ENCODE measurements at places on chromosomes 7 and 10.

- DNase-seq = no peak
Measured at GRCh38 chr10:96645191-96645721, 58.4 kb upstream of the TM9SF3 start.

DNA sequence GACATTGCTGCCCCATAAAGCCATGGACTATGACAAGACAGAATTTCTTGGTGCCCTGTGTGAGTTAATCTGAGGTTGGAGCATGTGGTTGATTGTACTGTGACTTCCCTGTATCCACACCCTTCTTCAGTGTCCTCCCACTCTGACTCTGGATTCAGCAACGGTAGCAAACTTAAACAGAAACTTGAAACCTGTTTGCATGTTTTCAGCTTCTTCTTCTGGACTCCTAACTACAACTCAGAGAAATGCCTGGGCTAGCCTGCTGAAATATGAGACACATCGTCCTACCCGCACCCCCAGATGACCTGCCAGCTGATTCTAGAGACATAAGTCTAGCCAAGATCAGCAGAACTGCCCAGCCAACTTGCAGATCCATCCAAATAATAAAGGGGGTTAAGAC lies 78.4 kb downstream of the IPMK start:
- DNase-seq = no peak

DNA sequence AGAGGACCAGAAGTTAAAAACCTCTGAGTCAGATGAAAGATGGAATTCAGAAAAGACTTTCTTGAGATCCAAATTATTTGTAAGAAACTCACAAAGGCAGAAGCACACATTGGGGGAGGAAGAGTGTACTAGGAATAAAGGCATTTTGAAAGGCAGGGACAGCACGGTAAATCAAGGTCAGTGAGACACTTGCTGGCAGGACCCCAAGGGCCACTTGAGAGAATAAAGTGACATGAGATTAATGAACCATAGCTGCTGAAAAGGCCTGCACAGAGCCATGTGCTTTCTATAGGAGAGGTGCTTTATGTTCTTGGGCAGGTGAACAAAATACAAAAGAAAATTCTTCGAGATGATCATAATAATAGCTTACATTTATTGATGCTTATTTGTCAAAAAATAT lies 929.9 kb upstream of the MBL2 start:
- DNase-seq = no peak

DNA sequence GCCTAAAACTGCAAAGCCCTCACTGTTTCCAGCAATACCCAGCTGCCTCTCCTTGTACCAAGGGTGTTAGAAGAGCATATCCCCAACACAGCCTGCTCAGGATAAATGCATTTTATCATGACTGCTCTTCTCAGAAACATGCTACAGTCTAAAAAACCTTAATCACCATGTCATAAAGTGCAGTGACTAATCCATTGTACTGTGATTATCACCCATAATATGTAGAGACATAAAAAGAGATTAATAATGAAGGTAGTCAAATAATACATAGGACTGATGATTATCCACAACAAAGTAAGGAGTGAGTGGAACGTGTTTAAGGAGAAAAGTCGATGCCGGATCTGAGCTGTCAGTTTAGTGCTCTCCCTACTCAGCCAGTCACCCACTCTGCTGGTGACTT lies 12.2 kb upstream of the WDR11 start:
- DNase-seq = no peak

DNA sequence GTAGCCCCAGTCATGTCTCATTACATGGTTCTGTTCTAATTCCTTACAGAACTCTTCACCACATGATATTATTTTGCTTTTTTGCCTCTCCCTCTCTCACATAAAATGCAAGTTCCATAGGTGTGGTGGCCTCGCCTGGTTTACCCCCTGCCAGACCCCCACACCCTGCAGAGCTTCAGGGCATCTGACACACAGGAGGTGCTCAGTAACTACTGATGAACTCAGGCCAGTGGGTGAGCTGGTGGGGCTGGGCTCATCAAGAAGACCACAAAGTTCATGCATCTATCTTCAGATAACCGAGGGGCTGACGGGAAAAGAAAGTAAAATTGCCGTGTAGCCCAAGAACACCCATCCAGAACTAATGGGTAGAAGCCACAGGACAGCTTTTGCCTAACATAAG lies 253.1 kb downstream of the GRID1 start:
- DNase-seq = no peak

DNA sequence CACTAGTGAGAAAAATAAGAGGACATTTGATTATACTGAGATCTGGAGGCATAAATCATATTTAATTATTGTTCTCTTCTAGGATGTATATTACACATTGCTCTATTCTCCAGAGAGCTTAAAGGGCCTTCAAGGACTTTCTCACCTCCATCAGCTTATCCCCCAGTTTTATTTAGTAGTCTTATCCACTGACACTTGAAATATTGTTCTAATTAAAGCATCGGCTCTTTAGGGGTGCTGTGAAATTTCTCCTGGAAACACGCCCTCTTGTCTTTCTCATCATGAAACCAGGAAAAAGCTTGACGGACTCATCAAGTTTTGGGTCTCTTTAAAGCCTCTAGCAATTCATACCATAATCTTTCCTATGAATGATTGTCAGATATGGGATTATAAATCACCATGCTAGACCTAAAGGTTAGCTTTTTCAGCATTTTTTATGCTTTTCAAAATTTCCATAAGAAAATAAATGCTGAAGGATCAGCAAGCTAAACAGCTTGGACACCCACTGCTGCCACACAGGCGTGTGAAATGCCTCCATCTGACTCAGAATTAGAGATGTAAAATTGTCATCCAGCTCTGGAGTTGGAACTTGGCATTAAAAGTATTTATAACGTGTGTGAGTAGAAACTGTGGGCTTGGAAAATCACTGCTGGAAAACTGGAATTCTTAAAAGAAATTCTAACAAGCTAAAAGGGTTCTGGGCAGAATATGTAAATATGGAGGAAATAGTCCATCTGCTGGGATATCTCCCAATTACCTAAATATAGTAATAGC lies 216.3 kb downstream of the CHRM2 start:
- no peak for DNase-seq

DNA sequence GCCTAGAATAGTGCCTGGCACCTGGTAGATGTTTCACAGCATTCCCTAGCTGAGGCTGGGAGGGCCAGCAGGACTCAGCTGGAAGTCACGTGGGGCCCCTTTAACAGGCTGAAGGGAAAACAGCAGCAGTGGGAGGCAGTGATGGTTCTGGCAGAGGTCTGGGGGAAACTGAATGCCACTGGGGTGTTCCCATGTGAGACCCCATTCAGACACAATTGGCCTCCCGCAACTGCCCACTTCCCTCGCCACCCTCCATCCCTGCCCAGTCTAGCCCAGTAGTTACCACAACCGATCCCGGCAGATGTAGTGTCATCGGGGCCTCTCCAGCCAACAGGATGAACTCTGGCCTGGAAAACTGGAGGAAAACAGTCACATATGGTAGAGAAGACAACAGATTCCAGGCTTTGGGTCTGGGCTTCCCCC lies 38.3 kb downstream of the FRMPD2 start:
- DNase-seq = no peak

DNA sequence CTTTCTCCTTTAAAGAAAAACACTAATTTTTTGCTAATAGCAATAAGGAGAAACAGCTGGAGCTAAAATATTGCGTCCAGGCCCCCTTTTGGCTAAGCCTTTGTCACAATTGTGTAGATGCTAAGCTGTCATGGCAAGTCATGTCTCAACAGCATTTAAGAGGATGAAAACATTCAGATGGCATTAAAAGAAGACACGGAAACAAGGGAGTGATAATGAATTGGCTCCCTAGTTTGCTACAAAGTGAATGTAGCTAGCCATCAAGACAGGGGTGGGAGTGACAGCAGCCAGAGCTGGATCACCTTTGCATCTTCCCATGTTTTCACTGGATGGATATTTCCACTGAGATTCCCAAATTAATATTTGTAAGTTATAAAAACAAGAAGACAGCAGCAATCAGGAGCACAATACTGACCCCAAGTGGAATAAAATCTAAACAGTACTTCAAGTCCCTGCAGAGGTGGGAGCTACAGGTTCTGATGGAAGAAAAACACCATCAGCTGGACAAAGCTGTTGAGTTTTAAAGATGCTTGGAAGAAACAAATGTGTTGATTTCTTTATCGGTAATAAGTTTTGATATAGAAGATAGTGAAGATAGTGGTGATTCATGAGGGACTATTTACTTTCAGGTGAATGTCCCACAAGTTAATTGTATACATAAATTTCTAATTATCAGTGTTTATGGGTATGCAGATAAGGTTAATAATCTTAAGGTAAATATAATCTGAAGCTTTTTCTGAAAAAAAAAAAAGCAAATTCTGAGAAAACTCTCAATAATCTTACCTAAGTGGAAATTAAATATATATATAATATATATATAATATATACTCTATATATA lies 129.4 kb downstream of the SLC16A9 start:
- no peak for DNase-seq

- peak; percentile 7 for DNase-seq
Measured at GRCh38 chr10:27998178-27998953, 513 bp downstream of the ODAD2 start.

DNA sequence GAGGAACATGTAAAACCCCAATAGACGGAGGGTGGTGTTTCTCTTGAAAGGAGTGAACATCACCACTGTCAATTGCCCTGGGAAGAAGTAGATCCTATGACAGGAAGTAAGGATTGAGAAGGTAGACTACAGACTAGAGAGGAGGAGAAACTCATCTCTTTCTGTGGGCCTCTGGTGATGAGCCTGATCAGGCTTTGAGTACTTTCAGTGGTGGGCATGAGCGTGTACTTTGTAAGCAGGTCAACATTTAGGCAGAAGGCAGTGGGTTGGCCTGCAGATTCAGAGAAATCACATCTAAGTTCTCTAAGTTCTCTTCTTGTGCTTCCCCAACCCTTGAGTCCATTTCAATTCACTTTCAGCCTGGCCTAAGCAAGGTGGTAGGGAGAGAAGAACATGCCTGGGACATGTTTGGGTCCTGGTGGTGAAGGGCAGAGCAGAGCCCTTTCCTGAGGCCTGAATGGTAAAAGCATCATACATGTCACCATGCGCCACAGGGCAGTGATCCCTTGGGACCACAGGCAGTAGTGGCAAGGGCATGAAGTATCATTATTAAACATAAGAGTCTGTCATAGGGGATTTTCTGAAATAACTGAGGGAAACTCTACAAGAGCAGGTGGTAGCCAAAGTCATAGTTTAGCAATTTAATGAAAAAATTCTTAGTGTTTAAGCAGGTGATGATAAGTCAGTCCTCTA lies 56.4 kb upstream of the ANKRD1 start:
- no peak for DNase-seq

DNA sequence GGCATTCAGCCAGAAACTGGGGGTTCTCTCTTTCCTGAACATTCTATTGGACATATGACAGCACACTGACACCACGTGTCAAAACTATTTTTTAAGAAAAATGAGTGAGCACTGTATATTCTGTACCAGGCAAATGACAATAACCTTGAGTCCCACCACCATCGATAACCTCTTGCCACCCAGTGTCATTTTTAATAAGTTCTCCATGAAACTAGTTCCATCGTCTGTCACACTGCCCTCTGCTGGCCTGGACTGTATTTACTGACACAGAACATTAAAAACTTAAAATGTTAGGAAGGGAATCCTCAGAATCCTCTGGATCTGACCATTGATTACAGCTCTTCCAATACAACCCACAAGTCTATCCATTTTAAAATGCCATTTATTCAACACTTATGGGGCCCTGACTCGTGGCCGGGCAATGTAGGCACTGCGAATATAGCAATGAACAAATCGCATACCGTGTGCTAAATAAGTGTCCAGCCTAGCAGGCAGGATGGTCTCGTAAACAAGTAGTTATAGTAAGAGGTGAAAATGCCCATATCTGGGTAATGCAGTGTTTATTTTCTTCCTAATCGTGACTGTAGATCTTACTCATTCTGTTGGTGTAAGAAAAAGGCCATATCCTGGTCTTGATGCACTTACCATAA lies 35.9 kb upstream of the CACNB2 start:
- peak; percentile 19 for DNase-seq

DNA sequence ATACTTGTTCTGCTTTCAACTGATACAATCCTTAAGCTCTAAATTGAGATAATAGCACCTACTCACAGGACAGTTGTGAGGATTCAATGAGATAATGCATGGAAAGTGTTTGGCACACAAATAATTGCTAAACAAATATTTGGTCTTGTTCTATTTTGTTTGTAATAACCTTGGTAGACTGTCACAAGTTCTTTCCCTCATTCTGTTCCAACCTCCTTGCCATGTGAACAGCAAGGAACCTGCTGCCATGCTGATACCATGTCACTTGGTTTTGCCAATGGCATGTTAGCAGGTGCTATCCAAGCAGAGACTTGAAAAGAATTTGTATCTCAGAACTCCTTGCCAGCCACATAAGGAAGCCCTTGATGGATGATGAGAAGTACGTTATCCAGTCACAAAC lies 24.8 kb upstream of the TECTB start:
- no peak for DNase-seq

DNA sequence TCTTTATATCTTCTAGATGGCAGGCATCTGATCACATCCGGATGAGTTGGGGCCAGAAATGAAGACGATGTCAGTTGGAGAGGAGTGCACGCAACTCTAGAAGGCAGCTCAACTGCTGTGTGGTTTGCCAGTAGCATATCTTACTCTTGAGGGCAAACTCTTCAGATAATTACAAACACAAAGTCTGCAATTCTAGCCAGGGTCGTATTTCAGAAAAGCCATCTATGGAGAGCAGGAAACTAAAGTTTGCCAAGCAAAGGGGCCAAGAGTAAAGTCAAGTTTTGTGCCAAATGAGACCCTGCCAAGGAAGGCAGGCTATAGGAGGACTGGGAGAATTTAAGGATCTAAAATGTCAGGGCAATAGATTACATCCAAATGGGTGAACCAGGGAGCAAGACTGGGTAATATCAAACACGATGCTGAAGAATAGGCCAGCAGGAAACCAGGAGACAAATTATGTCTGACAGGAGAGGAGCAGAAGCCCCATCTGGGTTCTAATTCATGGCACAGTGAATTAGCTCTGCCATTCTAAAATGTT lies 312.5 kb upstream of the SEMA3C start:
- no peak for DNase-seq

GRCh38 chr7:116258734-116259133 lies 48.4 kb downstream of the TES start:
- DNase-seq = no peak

DNA sequence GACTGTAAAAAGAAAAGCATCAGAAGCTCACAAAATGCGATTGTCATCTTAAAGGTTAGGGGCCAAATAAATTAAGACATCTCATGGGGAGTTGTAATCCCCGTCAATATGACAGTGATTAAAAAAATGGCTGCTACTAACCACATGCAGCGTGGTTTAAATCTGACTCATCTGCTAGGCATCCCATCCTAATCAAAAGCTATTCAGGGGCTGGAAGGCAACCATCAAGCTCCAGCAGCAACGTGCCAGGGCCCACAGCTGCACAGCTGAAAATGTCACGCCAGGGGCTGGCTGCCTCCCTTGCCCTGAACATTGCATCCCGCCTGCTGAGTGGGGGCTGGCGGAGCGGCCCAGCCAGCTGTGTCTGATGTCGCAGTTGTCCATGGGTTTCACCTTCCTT lies 66.3 kb upstream of the FRMD4A start:
- no peak for DNase-seq

DNA sequence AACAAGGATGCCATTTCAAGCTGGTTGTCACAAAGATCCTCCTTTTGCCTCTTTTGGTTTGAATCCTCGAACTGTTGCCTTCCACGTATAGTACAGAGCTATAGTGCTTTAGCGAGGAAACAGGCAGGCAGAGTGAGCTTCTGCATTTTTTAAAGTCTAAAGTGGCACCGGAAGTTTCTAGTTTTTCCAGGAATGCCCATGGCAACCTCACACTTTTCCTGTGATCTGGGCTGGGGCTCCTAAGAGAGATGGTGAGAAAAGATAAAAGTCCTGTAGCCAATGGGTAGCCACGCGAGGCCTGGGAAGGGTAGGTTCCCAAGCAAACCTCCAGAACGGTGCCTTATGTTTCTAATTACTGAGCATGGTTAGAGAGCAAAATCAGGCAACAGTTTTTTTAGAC lies 76.7 kb downstream of the CALD1 start:
- DNase-seq = no peak
